ENCODE measurements at places on chromosomes 1 and 21.

GRCh38 chr1:153122831-153123421, 9.6 kb upstream of the SPRR2F start:
- DNase-seq, result no peak

DNA sequence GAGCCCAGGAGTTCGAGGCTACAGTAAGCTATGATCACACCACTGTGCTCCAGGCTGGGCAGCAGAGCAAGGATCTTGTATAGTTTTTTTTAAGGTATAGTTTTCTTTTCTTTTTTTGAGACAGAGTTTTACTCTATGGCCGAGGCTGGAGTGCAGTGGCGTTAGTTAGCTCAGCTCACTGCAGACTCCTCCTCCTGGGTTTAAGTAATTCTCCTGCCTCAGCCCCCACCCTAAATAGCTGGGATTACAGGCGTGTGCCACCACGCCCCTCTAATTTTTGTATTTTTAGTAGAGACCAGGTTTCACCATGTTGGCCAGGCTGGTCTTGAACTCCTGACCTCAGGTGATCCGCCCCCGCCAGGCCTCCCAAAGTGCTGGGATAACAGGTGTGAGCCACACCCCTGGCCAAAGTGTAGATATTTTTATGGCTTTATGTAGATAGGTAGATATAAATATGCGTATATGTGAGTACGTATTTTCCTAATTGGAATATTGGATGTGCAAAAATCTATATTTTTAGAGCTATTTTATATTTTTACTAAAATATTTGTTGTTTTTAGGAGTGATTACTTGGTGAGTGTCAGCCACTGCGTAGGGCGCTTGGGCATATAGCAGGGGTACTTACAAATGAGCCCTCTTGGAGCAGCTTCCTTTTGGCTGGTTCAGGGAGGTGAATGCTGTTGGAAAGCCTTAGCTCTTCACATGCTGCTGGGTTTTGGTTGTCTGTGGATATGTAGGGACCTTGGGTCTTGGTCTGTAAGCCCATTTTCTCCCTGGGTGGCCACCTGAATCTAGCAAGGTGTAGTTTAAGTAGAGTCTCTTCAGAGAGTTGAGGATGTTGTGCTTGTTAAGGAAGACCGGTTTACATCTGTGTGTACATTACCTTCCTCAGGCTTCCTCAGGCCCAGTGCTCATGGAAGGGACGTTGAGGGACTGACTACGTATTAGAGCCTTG, 9.5 kb downstream of the KDM4A start:
- DNase-seq, result no peak

DNA sequence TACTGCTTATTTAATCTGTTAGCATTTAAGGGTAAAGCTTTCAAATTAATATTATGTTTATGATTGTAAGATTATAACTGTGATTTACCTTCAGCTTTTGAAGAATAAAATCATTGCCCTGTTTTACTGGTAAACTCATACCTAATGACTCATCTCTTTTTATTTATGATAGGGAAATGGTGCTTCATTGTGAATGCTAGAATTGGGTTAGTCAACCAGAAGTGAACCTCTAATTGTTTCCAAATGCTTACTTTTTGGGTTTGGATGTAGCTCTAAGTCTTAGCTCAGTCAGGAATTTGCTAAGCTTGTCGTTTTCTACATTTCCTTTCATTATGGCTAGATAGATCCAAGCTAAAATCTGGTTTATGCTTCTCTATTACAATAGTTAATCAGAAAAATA, 59.4 kb downstream of the SLC30A7 start:
- DNase-seq, result no peak

GRCh38 chr1:26090893-26091292, 20.7 kb upstream of the PDIK1L start:
- DNase-seq, result no peak

DNA sequence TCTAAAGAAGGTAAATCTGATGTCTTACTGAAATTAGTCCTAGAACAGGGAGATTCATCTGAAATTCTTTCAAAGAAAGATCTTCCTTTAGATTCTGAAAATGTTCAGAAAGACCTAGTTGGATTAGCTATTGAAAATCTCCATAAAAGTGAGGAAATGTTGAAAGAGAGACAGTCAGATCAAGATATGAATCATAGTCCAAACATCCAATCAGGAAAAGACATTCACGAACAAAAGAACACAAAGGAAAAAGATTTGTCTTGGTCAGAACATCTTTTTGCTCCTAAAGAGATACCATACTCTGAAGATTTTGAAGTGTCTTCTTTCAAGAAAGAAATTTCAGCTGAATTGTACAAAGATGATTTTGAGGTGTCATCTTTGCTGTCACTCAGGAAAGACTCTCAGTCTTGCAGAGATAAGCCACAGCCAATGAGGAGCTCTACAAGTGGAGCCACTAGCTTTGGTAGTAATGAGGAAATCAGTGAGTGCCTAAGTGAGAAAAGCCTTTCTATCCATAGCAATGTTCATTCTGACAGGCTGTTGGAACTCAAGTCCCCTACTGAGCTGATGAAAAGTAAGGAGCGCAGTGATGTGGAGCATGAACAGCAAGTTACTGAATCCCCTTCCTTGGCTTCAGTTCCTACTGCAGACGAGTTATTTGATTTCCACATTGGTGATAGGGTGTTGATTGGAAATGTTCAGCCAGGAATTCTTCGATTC, 61.6 kb upstream of the QSOX1 start:
- DNase-seq, result no peak

DNA sequence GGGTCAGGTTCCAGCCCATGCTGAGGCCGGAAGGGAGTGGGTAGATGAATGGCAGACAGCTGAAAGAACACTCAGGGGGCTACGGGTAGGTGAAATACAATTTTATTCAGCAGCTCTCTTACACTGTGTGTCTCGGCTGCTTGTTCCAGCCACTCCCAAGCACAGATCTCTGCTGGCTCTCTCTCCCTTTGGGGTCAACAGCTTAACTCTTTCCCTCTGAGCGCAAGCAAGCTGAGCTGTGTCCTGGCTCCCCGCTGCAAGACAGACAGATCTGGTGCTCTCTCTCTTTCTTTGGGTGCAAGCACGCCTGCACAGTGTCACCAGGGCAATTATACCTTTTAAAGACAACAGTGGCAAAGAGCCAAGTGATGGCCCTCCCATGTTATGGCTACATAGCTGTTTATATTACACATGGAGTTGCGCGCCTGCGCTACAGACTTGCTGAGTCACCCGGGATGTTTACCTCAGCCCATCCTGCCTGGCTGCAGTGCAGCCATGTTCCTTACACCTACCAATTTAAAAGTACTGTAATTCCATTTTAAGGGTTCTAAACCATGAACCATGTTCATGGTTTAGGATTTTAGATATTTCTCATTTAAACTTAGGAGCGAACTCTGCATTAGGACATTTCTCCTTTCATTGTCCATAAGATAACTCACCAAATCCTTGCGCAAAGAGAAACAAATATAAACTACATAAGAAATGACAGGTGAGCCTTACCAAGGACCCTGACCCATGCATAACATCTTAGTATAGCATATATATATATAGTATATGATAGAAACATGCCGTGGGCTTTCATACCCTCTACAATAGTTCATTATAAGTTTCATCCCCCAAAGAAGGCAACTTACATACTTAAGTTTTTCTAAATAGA, 396.5 kb downstream of the SMYD3 start:
- DNase-seq, result no peak

DNA sequence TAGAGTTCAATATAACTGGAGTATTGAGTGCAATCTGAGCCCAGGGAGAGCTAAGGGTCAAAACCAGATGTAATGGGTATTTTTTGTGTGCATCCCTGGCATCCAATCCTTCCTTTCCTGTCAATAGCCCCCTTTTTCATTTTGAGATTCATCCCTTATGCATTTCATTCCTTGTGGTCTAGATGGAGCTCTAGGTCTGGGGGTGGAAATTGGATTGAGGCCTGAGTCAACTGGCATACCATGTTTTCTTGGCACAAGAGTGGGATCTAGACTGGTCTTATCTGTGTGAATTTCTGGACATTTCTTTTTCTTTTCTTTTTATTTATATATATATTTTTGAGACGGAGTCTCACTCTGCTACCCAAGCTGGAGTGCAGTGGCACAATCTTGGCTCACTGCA, 67.3 kb upstream of the RAB3GAP2 start:
- no peak for DNase-seq

DNA sequence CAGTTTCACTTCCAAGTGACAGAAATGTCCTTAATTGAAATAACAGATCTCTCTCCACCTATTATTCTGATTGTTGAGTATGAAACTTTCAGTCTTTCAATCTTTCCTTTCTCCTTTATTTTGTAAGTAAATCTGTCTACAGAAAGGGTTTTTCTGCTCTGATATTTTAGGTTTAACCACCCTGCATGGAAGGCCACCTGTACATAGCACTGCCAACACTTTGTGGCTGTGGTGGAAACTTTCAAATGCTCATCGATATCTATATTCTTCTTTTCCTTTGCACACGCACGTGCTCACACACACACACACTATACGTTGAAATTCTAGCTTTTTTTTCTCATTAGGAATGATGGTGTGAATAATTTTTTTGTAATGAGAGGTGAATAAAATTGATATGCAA, 1179.3 kb downstream of the KCNT2 start:
- DNase-seq, result no peak

DNA sequence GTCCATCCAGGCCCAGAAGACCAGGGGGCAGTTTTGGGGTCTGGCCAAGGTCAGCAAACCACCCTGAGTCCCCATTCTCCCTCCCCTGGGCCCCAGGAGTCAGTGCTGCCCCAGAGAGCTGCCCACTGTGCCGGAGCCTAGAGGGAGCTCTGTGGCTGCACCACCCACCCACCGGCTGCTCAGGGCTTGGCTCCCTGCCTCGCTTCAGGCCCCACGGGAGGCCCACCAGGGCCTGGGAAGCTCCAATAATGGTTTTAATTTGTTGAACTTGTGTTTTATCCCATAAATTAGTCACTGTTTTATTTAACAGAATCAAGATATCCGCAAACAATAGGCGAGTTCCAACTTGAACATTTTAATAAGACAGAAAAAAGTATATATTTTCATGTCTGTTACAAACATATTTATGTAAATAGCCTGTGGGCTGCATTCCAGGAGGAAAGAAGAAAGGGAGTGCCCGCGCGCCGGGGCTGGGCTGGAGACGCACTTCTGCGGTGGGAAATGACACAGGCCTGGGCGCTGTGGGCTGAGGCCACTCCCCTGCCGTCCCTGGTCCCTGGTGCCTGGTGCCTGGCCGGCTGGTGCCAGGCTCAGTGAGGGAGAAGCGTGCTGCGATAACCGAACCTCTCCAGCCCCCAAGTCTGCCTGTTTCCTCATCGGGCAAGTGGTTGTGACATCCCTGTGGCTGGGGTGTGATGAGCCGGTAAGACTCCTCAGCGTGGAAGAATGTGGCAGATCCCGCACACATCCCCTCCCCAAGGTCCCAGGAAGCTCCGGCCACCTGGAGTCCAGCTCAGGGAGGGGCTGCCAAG, 160.5 kb downstream of the PEX14 start:
- no peak for DNase-seq

GRCh38 chr1:225814381-225814780, 4.5 kb downstream of the EPHX1 start:
- DNase-seq, result no peak

DNA sequence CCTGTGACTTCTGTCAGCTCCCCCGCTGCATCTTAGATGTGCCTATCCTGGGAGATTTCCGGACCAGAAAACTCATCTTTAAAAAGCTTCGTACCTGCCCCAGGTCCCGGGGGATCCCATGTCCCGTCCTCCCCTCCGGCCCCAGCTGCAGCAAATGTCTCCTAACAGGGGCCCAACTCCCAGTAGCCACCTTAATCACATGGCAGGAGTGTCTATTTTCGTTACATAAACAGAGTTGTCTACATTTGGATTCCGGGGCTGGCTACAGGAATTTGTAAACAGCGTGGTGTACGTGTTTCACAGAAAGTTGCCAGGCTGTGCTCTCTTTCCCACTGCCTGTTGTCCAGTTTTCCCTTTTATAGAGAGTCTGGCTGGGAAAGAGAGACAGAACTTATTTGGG, 17.9 kb upstream of the KCNE2 start:
- DNase-seq, result no peak

DNA sequence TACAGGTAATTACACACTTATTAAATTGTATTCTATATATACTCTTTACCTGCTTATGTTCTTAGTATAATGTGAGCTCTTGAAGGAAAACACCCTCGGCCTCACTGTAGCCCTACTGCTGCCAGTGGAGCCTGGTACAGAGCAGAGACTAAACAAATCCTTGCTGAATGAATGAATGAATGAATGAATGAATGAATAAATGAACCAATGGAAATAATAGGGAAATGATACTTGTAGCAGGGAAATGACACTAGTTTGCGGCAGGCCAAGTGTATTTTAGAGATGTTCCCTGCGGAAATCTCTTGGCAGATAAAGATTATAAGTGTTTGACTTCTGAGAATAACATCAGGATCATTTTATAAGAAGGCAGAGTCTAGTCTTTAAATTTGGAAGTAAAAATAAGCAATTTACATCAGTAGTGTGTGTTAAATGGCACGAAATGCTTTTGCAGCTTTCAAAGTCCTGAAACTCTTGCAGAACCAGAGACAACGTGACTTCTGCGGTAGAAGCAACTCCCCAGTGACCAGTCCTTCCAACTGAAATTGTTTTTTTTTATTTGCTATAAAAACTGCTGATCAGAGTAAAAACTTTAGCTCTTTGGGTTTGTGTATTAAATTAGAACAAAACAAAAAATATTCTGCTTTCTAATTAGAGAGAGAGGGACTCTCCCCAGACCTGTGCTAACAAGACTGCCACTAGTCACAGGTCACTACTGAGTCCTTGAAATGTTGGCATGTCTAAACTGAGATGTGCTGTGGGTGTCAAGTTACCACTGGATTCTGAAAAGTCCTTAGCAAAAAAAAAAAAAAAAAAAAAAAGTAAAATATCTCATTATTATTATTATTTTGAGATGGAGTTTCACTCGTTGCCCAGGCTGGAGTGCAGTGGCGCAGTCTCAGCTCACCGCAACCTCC, 199.3 kb upstream of the MAP1LC3C start:
- DNase-seq, result no peak

DNA sequence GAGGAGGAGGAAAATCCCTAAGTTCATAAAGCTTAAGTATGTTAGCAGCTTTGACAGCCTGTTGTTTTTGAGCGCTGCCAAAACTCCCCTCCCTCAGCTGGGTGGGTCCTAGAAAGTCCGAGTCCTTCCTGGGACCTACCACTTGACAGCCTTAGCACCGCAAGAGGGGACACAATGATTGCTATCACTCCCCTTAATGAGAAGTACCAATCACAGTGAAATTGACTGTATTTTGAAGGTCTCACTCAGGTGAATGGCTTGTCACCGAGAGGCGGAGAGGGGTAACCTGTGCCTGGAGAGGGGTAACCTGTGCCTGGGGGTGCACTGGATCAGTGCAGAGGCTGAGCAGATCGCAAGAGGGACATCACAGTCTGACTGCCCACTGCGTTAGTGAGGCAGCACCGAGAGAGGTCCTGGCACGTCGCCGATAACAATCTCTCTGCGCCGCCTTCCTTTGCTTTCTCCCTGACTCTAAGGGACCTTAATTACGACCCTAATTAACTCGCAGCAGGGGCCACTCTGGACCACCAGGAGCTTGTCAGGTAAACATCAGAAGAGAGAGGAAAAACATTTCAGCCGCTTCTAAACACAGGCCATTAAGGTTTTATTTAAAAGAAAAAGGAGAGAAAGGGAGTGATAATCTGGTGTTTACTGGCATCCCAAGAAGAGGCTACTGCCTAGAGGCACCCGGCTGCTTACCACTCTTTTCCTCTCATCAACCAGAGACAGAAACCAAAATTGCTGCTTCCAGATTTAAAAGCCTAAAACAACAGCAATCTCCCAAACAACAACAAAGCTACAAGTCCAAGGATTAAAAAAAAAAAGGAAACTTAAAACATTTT, 25.7 kb upstream of the KCNK1 start:
- DNase-seq, result no peak

Data from stimulated activated CD4-positive, alpha-beta T cell treated with anti-CD3 and anti-CD28 coated beads, Interleukin-2, amount 100 ng/mL, for 48 hours (primary cell).